ENCODE measurements at places on chromosomes 7 and 10.

- DNase-seq: no peak
These were observed 77.8 kb upstream of the IKZF1 start for GRCh38 chr7:50226669-50227068.

- DNase-seq: no peak
These were observed 563.8 kb upstream of the IGFBP3 start for GRCh38 chr7:46484906-46485305.

- no peak for DNase-seq
These were observed 4.3 kb downstream of the SHH start for GRCh38 chr7:155807789-155808548.

DNA sequence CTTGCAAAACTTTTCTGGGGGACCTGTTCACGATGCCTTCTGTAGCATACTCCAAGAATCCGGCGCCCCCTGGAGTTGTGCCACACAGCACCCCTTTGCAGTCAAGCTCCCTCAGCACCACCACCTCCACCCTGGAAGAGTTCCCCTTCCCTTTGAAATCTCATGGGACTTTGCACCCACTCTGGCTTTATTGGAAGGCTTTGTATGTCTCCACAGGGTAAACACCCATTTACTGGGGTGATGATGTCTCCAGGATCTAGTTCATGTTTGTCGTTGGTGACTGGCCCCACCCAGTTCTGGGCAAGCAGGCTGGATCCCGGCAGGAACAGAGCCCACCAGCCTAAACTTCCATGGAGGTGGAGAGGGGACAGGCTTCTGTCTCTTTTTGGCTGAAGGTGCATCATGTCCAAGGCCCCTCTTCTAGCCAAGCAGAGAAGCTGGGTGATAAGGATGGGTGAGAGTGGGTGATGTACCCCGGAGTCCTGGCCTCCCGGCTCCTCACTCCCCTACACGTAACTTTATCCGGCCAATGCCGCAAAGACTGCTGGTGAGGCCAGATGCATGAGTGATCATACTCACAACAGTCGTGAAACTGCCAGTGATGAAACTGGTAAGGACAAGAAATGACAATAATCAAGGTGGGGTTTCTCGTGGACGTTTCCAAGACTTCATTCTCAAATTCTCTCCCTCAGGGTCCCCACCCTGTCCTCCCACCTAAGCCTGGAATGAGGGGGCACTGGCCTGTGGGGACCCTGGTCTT lies 695 bp upstream of the CLDN4 start:
- DNase-seq: peak; percentile 37

DNA sequence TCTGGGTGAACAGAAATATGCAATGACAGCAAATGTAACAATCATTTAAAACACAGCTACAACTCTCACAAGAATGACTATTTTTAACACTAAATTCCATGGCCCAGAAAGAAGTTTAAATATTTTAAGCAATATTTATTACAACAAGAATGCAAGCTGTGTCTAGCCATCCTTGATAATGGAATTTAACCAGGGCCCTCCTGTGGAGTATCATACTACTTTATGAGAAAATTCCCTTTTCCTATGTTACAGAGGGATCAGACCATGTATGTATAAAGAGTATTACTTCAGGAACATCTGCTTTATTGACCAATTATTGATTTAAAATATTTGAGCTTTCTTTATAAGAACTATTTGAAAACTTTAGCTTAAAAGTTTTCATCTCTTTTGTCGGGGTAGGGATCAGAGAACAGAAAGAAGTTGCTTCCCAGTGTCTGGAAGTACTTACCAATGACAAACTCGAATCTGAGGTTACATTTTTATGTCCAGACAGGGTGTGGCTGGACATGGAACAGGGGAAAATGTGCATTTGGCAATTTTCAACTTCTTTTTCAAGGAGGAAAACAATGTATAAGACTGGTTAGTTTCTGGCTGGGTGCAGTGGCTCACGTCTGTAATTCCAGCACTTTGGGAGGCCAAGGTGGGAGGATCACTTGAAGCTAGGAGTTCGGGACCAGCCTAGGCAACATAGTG lies 48.3 kb upstream of the NRBF2 start:
- no peak for DNase-seq

DNA sequence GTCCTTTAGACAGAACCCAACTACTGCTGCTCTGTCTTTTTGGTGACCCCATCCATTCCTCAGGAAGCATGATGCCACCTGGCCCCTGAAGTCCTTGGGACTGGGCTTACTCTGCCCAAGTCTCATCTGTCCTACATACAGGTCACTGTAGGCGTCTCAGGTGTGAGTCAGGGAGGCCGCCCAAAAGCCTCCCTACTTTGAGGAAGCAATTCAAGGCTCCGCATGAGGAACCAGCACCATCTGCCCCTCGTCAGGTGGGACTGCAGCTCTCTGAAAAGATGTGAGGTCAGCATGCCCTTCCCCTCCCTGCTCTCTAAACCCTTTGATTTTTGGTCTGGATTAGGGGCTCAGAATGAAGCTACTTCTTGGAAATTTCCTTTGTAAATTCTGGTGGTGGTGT lies 354.8 kb downstream of the CXCL12 start:
- no peak for DNase-seq

DNA sequence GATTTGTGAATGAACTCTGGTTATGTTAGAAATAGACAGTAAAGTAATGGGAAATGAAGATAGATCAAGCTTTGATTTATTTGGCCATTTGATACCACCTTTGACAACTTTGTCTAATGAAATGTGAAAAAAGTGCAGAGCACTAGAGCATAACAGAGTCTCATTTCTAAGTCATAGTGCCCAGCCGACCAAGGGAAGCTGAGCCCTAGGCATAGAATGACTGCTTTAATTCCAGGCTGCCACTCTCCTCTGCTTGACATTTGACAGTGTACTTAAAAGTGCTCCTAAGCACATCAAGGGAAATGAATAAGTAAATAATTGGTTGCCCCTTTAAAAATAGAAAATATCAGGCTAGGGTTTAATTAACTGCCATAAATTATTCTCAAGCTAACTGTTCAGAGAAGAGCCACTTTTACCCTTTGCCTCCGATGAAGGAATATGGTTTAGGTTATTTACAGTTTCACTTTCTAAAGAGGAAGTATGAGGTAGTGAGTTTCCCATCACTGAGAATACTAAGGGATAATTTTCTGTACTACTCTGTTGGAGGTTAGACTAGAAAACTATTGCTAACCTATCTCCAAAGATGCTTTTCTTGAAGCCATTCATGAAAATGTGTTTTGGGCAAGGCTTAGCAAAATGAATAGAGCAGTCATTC lies 591.6 kb downstream of the REEP3 start:
- no peak for DNase-seq

GRCh38 chr7:102978284-102978683 lies 65.5 kb downstream of the LRRC17 start:
- peak; percentile 83 for DNase-seq

GRCh38 chr7:84624527-84624926 lies 429.9 kb upstream of the SEMA3A start:
- no peak for DNase-seq

DNA sequence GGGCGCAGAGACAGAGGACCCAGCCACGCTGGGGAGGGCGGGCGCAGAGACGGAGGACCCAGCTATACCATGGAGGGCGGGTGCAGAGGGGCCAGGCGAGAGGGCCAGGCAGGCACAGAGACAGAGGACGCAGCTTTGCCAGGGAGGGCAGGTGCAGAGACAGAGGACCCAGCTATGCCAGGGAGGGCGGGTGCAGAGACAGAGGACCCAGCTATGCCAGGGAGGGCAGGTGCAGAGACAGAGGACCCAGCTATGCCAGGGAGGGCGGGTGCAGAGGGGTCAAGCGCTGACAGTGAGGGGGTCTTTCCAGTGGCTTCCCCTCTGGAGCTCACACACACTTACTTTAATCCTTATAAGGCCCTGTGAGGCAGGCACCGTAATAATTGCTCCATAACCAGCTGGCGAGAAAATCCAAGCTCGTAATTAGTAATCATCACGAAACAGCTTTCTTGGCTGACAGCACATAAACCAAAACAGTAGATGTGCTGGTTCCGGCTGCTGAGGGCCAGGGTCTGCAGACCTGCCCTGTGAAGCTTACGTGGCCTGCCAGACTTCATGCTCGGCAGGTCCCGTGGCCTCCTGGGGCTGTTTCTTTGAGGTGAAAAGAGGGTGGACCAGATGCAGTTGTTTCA lies 137.2 kb downstream of the VIPR2 start:
- DNase-seq: no peak

GRCh38 chr7:4255336-4255735 lies 426.8 kb upstream of the FOXK1 start:
- DNase-seq: no peak

DNA sequence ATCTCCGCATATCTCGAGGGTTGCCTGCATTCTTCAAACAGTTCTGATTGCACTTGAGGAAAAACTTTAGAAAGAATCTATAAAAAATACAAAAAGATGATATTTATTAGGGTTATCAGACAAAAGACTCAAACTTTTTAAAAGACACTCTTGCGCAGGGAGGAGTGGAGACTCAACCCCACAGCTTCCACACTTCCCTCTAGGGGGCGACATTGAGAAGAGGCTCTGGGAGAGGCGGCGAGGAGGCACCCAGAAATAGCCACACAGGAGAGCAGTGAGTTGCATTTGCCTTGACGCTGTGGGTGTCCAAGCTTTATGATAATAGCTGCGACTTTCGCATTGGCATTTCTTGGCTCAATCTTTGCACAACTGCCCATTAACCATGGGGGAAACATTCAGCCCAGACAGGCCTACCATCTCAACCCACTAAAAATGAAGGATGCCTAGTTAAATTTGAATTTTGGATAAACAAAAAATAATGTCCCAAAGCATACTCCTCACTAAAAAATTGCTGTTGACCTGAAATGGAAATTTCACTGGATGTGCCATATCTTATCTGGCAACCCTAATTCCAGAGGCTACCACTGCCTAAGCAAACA lies 86.2 kb downstream of the EBF3 start:
- DNase-seq: no peak

DNA sequence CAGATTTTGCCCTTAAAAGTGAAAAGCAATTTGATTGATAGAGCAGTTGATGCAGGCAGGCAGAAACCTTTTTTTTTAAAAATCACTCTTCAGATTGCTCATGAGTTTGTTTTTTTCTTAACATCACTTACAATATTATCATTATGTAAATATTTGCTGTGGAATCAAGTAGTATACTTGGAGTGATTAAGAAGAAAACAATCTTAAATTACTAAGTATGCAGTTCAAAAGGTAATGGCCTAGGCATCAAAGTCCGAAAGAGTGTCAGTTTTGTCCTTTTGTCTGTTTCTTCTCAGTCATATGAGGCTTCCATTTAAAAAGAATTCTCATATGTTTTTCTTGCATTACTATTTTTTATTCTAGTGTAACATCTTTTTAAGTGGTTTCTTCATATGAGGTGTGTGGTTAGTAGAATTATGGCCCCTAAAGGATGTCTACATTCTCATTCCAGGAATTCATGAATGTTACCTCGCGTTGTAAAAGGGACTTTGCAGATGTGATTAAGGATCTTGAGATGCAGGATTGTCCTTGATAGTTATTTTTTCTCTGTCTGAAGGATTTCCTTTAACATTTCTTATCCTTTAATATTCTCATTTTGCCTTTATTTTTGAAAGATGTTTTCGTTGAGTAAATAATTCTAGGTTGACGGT lies 44.0 kb downstream of the BICC1 start:
- no peak for DNase-seq

- DNase-seq: no peak
These were observed 57.3 kb upstream of the CAPZA2 start for GRCh38 chr7:116805100-116805544.

All from PC-9 (cell line).